ENCODE measurements at places on chromosomes 16 and 17.
A peak's percentile ranks its signal among the peaks of the same experiment; 100 is the strongest.

GRCh38 chr17:59139939-59140338 is 15.0 kb downstream of the SKA2 start:
- no peak for DNase-seq

GRCh38 chr16:89316701-89317100 is 99.2 kb downstream of the ZNF778 start:
- DNase-seq = no peak

DNA sequence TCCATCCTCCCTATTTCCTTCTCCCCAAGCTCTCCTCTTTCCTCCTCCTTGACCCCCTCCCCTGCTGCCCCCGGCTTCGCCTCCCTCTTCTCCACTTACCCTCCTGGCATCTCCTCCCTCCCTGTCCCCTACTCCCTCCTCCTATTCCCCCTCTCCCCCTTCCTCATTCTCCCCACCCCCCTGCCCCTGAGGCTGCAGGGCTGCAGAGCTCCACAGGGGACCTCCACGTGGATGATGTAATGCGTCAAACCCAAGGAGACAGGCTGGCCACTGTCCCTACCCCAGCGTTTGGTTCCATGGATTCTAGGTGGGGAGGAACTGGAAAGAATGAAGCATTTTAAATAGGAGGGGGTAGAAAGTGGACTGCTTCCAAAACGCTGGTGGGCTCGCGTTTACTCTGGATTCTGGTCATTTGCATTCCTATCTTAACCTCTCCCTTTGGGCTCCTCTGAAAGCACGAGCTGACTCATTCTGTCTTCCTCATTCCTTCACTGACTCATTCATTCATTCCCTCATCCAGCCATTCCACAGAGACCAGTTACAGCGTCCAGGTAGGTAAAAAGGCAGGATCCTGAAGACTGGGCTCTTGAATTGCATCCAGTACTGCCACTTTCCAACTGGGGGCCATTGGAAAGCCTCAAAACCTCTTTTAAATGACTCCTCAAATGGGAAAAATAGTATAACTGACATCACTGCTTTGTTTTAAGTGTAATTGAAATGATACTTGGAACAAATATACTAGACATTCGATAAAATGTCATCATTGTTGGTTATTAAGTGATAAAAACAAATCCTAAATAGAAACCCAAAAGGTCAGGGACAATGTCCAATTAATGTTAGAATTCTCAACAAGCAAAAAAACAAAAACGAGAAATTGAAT is 943 bp upstream of the COTL1 start:
- DNase-seq = no peak

GRCh38 chr17:7573324-7574080 is 5.9 kb upstream of the CD68 start:
- DNase-seq = peak; percentile 94

- DNase-seq = no peak
Measured at GRCh38 chr17:81389585-81389984, 5.7 kb upstream of the BAHCC1 start.

DNA sequence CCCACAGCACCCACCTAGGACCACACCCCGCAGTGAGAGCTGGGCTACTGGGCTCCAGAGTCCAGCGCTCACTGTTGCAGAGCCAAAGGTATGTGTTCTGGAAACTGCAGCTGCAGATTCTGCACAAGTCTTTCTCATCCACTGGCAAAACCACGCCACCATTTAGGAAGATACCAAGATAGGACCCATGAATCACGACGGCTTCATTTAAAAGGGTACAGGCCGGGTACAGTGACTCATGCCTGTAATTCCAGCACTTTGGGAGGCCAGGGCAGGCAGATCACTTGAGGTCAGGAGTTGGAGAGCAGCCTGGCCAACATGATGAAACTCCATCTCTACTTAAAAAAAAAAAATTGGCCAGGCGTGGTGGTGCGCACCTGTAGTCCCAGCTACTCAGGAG is 18.8 kb downstream of the FOXF1 start:
- DNase-seq = no peak

DNA sequence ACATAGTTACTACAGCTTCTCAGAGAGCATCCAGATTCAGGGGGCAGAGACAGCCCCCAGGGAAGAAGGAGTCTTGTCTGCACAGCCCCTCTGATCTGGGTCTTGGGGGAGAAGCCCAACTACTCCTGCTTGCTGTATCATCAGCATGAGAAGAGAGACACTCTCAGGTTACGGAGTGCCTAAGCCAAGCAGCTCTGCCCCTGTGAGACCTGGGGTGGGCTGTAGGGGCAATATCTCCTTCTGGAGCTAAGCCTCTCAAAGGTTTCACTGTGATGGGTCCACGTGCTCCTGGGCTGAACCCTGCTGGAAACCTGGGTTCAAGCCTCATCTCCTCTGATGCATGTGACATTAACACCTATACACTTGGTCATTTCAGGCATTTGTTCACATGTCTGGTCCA is 123.2 kb downstream of the CPPED1 start:
- no peak for DNase-seq

DNA sequence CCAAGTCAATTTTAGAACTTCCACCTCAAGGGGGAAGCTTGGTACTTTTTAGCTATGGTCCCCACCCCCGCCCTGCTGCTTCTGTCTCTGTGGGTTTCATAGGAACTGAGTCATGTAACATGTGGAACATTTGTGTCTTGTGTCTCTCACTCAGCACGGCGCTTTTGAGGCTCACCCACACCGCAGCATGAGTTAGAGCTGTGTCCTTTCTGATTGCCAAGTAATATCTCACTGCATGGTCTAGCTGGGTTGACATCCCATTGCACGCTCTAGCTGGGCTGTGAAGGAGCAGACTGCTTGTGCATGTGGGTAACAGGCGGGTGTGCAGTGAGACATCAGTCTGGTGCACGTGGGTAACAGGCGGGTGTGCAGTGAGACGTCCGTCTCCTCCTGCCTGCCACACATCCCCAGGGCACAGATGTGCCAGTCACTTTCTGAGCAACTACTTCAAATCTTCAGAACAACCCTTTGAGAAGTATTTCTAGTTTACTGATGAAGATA is 26.4 kb upstream of the SLC7A5 start:
- peak; percentile 98 for DNase-seq

- DNase-seq = no peak
Measured at GRCh38 chr17:10063730-10064241, 134.6 kb downstream of the GAS7 start.

DNA sequence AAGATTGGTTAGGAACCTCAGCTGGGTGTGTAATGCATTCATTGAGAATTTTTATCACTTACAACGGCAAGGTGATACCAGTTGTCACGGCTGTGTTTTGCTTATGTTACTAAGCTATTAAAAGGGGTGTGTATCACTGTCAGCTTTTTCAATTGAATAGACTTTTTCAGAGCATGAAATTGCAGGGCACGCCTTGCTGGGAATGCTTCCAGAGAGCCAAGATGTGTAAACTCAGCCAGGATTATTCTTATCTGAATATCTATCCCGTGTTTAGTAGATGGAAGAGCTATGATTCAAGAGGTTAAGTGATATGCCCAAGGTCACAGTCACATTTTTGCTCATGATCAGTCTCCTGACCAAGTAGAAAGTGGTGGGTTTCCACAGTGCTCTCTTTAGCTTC is 6.6 kb upstream of the TEKT3 start:
- no peak for DNase-seq

DNA sequence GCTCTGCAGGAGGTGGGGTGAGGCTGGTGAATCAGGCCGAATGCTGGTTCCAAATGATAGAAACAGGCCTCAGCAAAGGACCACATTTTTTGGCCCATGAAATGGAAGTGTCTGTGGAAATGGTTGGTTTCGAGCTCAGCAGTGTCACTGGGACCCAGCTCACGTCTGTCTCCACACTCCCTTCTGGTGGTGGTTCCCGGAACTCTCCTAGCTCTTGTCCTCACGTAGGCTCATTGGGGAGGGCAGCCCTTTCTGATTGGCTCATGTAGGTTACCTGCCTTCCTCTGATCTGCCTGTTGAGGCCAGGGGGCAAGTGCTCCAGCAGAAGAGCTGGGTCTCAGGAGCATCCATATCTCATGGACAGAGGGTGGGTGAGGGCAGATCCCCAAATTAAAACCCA is 4.0 kb downstream of the ALG1 start:
- DNase-seq = no peak

GRCh38 chr17:83201206-83202001 is 122.0 kb downstream of the METRNL start:
- no peak for DNase-seq

DNA sequence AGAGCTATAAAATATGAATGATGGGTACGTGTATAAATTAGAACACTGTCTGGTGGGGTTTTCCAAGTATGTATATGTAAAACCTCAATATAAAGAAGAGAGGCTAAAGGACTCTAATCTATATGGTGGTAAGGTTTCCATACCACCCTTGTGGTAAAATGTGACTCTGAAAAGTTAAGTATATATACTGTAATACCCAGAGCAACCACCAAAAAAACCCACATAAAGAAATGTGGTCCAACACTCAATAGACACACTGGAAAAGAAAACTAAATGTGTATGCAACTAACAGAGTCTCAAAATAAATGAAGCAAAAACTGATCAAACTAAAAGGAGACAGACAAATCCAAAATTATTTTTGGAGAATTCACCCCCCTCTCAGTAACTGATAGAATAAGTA is 72.2 kb downstream of the XPO6 start:
- peak; percentile 49 for DNase-seq

DNA sequence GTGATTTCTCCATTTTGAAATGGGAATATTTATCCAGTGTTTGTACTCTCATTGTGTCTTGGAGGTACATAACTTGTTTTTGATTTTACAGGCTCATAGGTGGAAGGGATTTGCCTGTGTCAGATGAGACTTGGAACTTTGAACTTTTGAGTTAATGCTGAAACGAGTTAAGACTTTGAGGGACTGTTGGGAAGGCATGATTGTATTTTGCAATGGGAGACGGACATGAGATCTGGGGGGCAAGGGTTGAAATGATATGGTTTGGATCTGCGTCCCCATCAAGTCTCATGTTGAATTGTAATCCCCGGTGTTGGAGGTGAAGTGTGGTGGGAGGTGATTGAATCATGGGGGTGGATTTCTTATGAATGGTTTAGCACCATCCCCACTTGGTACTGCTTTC is 21.8 kb downstream of the PRDM7 start:
- no peak for DNase-seq

DNA sequence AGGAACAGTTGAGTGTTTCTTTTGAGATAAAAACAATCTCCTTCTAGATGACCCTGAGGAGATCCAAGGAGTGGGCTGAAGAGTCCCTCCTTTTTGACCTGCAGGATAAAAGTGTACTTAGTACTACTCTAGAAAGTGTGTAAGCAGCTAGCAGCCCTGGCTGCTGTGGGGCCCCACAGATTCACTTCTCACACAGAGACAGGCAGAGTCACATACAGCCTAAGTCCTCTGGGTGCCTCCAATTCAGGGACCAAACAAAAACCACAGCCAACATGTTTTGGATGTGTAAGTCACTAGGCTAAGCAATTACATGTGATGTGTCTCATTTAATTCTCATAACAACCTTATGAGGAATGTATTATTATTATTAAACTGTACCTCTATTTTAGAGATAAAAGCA is 97.1 kb downstream of the TMEM100 start:
- peak; percentile 67 for DNase-seq

DNA sequence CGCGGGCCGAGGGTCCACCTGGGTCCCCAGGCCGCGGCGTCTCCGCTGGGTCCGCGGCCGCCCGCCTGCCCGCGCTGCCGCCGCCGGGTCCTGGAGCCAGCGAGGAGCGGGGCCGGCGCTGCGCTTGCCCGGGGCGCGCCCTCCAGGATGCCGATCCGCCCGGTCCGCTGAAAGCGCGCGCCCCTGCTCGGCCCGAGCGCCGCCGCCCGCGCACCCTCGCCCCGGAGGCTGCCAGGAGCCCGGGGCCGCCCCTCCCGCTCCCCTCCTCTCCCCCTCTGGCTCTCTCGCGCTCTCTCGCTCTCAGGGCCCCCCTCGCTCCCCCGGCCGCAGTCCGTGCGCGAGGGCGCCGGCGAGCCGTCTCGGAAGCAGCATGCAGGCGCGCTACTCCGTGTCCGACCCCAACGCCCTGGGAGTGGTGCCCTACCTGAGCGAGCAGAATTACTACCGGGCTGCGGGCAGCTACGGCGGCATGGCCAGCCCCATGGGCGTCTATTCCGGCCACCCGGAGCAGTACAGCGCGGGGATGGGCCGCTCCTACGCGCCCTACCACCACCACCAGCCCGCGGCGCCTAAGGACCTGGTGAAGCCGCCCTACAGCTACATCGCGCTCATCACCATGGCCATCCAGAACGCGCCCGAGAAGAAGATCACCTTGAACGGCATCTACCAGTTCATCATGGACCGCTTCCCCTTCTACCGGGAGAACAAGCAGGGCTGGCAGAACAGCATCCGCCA is 504 bp downstream of the FOXC2 start:
- no peak for DNase-seq

- no peak for DNase-seq
Measured at GRCh38 chr17:69853541-69854224, 221.3 kb upstream of the KCNJ16 start.

DNA sequence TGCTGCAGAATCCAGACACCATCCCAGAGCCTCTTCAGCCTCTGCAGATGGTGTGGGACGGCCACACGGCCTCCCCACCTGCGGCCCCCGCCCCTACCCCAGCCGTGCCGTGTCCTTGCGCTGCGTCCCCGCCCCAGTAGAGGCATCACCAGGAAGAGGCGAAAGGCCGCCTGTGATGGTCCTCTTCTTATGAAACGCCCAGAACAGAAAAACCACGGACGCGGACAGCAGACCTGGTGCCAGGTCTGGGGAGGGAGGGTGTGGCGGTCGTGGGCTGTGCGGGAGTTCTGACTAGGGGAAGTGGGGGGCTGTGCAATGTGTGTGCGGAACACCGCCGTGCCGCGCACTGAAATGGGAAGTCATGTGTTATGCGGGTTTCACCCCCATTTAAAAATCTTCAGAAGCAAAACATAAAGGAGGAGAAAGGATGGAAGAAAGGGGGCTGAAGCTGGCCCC is 25.5 kb downstream of the ACSF3 start:
- DNase-seq = no peak

DNA sequence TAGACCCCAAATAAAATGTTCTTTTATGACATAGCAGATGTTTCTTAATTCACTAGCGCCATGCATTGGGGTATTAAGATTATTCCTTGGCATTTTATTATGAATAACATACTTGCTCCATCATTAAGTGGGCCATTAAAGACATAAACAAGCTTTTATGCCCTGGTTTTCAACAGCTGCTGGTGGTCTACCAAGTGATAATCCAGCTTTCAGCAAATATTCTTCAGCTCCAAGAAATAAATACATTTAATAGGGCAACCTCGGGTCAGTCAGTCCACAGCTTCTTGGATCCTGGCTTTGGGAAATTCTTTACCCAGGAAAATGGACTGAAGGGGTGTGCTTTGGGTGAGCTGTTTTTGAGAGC is 217.3 kb upstream of the IRX3 start:
- DNase-seq = no peak

DNA sequence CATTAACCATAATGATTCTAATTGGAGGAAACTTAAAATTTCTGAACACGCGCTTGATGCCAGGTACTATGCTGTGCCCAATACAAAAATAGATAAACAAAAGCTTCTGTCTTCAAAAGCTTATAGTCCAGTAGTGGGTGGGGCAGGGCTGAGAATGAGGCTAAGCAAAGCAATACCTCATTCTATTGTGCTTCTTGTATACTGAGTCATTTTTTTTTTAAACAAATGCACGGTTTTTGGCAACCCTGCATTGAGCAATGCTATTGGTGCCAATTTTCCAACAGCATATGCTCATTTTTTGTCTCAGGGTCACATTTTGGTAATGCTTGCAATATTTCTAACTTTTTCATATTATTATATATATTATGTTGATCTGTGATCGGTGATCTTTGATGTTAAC is 34.7 kb upstream of the HNF1B start:
- DNase-seq = no peak
